OCI-M1 (cell line): ENCODE measurements at places on chromosomes 6 and 20.
A peak's percentile ranks its signal among the peaks of the same experiment; 100 is the strongest.

GRCh38 chr6:168985705-168986104, 267.9 kb downstream of the THBS2 start:
- DNase-seq = no peak

DNA sequence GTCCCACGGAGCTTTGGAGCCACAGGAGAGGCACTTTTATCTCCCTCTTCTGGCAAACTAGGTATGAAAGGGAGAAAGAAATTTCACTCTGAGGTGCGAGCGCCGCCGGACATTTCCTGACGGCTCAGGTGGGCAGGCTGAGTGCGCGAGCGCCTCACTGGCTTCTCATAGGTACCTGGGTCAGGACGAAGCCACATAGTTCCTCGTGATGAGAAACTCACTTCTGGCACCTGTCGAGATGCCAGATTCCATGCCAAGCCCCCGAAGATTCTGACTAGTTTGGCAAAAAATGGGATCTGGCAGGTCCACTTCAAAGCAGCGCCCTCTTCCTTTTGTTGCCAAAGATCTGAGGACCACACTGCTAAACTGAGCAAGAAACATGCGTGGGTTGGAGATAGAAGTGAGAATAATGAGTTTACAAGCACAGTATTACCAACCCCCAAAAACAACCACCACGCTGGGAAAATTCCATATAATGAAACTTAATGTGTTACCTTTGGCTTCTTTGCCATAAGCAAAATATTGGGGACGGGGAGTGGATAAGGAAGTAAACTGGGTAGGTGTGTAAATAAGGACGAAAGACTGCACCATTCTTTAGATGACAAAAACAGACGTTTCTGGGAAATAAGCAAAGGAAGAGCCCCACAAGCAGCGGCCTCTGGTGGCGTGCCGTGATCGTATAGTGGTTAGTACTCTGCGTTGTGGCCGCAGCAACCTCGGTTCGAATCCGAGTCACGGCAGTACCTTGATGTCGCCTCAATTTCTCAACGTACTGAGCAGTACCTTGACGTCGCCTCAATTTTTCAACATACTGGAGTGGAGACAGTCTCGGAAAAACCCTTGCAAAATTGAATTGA, 89.8 kb upstream of the PRSS16 start:
- peak; percentile 96 for DNase-seq

GRCh38 chr6:128121610-128122009, 220.8 kb upstream of the THEMIS start:
- no peak for DNase-seq

DNA sequence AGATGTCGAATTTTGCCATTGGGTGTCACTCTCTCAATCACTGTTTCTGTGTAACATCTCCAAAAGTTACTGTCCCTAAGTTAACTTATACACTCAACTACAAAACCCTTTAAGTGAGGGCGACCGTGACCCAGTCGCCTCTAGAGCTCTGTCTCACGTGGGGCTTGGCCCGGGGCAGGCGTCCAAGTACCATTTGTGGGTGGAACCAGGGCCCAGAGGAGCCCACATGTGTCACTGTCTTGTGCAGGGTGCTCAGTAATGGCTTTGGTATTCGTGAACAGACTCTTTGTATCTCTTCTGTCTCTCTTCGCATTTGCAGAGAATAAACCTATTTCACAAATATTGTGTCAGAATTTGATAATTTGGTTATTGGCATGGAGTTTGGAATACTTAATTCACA, 109.9 kb upstream of the THBS2 start:
- DNase-seq = no peak

- no peak for DNase-seq
These were observed 43.3 kb downstream of the IL20RA start for GRCh38 chr6:137001299-137001976.

DNA sequence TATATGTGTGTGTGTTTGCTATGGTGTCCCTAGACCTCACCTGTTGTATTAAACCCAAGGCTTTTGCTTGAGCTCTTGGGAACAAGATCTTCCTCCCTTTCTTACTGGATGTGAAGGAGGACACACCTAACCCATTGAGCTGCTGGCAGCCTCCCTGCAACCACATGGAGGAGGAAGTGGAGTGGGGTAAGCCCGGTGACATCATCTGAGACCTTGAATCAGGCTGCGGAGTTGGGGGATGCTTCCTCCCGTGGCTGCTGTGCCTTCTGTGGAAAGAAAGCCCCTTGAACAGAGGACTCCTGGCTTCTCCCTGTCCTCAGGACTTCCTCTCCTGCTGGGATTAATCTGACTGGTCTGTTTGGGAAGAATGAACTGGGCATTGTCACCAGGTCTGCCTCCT, 3.3 kb downstream of the CST11 start:
- DNase-seq = peak; percentile 8

DNA sequence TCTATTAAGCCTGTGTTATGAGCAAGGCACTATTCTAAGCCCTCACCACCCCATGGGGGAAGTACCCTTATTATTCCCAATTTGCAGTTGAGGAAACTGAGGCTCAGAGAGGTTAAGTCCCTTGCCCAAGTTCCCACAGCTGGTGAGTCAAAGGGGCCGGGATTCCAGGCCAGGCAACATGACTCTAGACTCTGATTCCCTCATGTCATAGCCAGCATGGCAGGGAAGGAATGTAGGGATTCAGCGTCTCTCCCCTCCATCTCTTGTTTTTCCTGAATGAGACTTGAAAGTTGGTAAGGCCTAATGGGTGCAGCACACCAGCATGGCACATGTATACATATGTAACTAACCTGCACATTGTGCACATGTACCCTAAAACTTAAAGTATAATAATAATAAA, 6.7 kb downstream of the C6orf132 start:
- DNase-seq = no peak

- DNase-seq = no peak
These were observed 147.7 kb upstream of the VGLL2 start for GRCh38 chr6:117117652-117118051.

- DNase-seq = peak; percentile 16
These were observed 7.8 kb downstream of the SCGN start for GRCh38 chr6:25659633-25660368.

GRCh38 chr6:169971081-169971861, 219.8 kb downstream of the ERMARD start:
- DNase-seq = no peak

- DNase-seq = no peak
These were observed 71.7 kb upstream of the ZMYND8 start for GRCh38 chr20:47428164-47428563.

- no peak for DNase-seq
These were observed 300.7 kb downstream of the RNGTT start for GRCh38 chr6:88662653-88663174.

GRCh38 chr6:41546866-41547798, 951 bp downstream of the FOXP4 start:
- peak; percentile 69 for DNase-seq

- DNase-seq = peak; percentile 26
These were observed 64.7 kb downstream of the SAMD3 start for GRCh38 chr6:130158056-130158455.

DNA sequence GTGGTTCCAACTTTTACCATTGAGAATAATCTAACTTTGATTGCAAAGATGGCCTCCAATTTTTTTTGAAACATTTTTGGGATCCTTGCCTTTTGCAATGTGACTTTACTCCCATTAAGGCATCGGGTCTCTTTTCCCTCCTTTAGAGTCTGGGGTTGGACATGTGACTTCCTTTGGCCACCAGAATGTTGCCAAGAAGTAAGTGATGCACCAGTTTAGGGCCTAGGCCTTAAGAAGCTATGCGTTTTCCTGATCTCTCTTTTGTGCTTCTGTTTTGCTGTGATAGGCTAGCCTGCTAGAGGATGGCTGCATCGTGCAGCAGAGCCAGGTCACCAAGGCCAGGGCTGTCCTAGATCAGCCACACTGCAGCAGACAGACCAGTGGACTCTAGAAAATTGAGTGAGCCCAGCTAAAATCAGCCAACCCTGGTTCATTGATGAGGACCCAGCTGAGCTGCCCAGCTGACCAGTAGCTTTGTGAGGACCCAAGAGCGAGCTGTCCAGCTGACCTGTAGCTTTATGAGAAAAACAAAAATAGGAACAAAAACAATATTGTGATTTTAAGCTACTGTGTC, 594.0 kb upstream of the JAG1 start:
- DNase-seq = no peak
